ENCODE measurements at places on chromosomes 5 and 9.

DNA sequence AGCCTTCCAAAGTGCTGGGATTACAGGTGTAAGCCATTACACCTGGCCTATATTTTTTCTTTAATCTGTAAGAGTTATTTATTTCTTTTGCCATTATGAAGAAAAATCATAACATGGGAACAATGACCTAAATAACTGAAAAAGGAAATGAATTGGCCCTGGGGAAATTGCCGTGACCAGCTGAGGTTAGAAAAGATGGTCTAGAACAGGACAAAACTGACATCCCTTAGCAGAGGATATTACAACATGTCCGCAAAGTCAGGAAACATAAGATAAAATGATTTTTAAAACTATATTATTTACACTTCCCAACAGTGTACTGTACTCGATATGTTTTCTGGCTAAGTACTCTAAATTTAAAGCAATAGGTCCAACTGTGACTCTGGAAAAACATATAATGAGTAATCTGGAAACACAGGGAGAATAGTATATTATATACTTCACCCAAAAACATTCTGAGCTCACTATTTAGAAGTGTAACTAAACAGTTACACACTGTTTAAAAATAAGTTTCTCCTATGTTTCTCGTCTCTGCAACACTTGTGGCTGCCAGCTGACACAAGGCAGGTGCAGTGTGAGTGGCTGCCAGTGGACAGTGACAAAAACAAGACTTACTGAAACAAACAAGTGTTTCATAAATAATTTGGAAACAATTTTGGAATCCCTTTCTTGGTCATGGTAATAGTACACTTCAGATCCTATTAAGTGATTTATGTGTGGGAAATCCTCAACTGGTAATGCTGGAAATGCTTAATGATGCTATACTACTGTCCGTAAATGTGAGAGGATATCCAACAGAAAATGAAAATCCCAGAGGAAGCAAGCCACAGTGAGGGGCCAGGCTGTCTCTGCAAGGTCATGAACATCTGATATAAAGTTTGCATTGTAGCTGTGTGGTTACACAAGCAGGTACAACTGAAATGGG, 69.1 kb downstream of the C9orf85 start:
- no peak for DNase-seq

DNA sequence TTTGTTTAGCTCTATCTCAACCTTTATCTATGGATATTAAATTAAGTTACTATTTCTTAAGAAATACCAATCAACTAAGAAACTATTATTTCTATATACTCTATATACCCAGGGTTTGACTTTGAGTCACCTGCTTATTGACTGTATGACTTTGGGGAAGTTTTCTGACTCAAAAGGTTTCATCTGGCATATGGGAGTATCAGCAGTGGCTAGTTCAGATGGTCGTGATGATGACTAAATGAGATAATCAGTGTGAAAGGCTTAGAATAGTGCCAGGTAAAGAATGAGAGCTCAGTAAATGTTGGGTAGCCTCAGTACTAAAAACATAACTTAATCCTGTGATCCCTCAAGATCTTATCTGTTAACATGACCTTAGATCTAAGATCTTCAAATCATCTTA, 179.7 kb upstream of the ISL1 start:
- no peak for DNase-seq

- no peak for DNase-seq
These were observed 187.3 kb downstream of the FBN2 start for GRCh38 chr5:128350705-128351104.

- DNase-seq, result no peak
These were observed 35.9 kb upstream of the PLPPR1 start for GRCh38 chr9:100992632-100993031.

GRCh38 chr5:40916226-40916625, 6.9 kb downstream of the C7 start:
- DNase-seq, result no peak

DNA sequence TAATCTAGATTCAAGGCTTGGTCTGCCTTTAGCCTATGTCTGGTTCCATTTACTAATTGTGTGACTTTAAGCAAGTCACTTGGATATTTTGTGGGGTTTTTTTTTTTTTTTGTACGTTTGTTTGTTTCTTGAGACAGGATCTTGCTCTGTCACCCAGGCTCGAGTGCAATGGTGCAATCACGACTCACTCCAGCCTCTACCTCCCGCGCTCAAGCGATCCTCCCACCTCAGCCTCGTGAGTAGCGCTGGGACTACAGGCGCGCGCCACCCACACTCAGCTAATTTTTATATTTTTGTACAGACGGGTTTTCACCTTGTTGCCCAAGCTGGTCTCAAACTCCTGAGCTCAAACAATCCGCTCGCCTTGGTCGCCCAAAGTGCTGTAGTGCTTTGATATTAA, 1.1 kb upstream of the PFDN1 start:
- DNase-seq, result no peak

GRCh38 chr9:96253059-96253696, 48.8 kb downstream of the HSD17B3 start:
- no peak for DNase-seq

DNA sequence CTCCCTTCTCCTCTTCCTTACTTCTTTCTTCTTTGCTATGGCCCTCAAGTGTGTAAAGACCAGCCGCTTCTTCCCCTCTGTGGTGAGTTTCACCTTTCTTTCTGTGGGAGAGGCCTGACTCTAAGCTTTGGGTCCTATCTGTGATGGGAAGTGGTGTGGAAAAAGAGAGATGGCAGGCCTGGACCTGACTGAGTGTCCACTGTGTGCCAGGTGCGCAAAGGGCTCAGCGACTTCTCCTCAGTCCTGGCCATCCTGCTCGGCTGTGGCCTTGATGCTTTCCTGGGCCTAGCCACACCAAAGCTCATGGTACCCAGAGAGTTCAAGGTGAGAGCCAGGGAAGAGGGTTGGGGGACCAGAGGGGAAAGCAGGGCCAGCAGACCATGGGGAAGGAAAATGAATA, 5.9 kb downstream of the SLC4A9 start:
- no peak for DNase-seq

- no peak for DNase-seq
These were observed 49.1 kb downstream of the SUSD1 start for GRCh38 chr9:112125951-112126388.

- DNase-seq, result no peak
These were observed 373.6 kb downstream of the ADGRV1 start for GRCh38 chr5:90932052-90932699.

DNA sequence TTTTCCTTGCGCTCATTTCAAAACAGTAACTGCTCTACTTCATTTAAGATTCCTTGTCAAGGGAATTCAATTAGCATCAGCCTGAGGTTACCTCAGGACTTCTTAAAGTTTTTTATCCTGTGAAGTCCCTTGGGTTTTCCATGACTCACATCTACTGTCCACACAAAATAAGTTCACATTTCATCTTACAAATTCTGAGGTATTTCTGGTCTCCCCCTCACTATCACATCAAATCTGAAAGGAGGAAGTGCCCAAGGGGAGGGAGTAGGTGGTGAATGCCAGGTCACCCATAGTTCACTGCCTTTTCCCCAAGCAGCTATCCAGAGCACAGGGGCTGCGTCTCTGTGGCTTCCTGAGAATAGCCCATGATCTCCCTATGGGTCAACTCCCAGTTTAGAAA, 227.1 kb upstream of the NREP start:
- no peak for DNase-seq

GRCh38 chr5:158811921-158812320, 287.8 kb downstream of the EBF1 start:
- DNase-seq, result no peak

- no peak for DNase-seq
These were observed 55.7 kb upstream of the EQTN start for GRCh38 chr9:27352457-27353165.

DNA sequence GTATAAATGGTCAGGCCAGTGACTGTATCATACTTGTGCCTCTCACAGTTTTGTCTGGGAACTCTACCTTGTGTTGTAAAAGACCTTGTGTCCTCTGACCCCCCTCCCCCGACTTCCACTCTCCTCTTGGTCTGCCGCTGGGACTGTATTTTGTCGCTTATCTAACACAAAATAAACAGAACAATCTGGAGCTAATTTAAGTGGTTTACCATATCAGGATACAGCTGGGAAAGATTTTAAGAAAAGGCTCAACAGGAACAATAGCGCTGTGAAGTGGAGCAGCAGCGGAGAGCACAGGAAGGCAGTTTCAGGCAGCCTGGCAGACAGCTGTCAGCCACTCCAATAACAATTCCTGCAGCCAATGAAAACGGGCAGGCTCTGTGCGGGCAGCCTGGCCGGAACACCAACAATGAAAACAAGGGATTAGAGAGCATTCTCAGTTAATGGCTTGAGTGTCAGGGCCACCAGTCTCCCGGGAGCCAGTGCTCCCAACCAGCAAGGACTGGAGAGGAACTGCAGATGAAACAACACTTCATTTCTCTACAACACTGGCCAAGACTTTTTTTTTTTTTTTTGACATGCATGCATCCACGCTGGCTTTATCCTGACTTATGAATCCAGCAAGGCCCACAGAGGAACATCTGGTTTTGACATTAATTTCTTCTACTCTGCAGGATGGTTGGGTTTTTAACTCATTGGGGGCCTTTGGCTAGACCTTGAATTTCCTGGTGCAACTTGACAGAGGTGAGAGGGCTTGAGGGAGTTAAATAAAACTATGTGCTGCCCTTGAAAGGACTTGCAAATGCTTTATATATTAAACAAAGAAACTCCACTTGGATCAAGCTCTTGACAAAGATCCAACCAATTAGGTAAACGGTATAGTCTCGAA, 76.7 kb downstream of the ARSB start:
- DNase-seq, result no peak

- DNase-seq, result no peak
These were observed 29.8 kb downstream of the PRUNE2 start for GRCh38 chr9:76876098-76876497.

DNA sequence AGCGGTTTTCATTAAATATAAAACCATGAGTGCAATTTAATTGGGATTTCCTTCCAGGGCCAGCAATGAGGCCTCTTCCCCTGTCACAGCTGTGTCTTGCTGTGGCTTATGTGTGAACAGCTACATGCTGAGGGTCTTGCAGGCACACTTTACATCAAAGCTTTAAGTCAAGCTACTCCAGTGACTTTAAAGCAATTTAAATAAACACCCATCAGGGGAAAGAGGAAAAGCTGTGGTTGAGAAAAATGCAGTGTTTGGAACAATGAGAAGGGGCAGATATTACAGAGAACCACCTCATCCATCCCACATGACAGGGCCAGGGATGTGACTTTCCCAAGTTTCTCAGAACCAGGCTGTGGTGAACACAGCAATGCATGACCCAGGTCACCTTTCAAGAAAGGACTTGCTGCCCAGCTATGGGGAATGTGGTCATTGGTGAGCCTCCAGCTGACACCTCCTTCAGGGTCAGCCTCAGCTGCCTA, 115.9 kb upstream of the LPAR1 start:
- no peak for DNase-seq

- DNase-seq, result no peak
These were observed 340.8 kb downstream of the HCN1 start for GRCh38 chr5:45355189-45355992.

DNA sequence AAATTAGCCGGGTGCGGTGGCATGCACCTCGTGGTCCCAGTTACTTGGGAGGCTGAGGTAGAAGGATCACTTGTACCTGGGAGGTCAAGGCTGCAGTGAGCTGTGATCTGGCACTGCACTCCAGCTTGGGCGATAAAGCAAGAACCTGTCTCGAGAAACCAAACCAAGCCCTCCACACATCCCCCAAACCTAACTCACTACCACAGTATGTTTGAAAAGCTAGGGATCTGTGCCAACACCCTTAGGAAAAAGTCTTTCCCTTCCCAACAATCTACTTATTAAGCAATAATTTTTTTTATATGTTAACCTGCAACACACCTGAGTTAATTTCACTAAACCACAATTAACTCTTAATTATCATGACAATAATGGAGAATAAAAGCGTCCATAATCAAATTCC, 2.2 kb downstream of the UBTD2 start:
- no peak for DNase-seq
